ENCODE measurements at places on chromosomes 2 and 18.

DNA sequence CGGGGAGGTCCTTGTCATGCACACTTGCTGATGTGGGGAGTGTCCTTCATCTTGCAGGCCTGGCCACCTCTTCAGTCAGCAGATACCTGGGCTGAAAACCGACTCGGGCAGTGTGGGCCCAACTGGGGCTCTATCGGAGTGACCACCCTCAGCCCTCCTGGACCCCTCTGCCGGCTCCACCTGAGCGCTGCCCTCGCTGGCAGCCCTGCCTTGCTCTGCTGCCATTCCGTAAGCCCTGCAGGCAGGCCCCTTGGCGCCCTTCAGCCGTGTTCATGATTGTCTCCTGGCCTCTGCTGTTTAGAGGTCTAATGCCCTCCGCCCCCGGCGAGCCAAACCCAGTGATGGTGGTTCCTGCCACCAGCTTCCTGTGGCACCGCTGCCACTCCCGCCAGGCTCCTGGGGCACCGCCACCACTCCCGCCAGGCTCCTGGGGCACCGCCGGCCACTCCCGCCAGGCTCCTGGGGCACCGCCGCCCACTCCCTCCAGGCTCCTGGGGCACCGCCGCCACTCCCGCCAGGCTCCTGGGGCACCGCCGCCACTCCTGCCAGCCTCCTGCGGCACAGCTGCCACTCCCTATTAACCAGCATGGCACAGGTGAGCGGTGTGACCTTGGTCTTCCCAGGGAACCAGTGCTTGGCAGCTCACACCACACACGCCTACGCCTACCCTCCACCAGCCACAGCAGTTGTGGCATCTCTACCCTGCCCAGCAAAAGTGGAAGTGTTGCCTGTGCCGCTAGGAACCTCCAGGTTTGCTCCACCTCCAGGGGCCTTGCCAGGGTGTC lies 15.9 kb downstream of the CAPN10 start:
- no peak for DNase-seq

GRCh38 chr18:58186258-58186948 lies 142.4 kb downstream of the NEDD4L start:
- no peak for DNase-seq

GRCh38 chr2:141714496-141714895 lies 416.3 kb downstream of the LRP1B start:
- no peak for DNase-seq

GRCh38 chr18:78741381-78742217 lies 238.0 kb upstream of the SALL3 start:
- no peak for DNase-seq

DNA sequence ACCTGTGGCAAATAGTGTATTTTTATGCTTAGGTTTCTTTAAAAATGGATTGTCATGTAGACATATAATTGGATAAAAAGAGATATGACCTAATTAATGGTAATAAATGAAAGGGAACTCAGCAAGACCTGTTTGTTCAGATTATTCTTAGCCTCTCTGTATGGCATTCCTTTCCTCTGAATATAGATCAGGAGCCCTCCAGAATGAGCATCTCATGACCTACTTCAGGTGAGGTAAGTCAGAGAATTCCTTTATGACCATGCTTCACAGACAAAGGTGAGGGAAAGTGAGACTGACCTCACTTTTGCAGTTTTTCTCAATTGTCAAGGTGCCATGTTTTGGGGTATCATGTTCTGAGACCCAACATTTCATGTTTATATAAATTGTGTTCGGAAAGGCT lies 1744.3 kb upstream of the PIK3C3 start:
- no peak for DNase-seq

GRCh38 chr2:23497063-23497462 lies 112.1 kb downstream of the KLHL29 start:
- no peak for DNase-seq

DNA sequence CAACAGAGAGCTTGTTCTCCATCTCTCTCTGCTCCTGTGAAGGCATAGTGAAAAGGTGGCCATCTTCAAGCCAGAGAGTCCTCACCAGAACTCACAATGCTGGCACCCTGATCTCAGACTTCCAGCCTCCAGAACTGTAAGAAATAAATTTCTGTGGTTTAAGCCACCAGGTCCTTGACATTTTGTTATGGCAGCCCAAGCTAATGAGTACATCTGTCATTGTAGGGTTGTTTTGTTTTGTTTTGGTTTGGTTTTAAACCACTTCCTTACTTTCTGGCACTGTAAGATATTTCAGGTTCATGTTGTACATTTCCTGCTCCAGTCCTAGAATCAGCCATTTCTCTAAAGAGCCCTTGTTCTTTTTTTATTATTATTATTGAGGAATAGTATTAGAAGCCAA lies 171.2 kb downstream of the CPS1 start:
- DNase-seq, result no peak

Measured in activated CD8-positive, alpha-beta memory T cell treated with anti-CD3 and anti-CD28 coated beads for 24 hours (primary cell).